ENCODE measurements at places on chromosomes 2 and 18.
A peak's percentile ranks its signal among the peaks of the same experiment; 100 is the strongest.

- DNase-seq, result no peak
These were observed 35.1 kb upstream of the MAPRE2 start for GRCh38 chr18:35005963-35006577.

DNA sequence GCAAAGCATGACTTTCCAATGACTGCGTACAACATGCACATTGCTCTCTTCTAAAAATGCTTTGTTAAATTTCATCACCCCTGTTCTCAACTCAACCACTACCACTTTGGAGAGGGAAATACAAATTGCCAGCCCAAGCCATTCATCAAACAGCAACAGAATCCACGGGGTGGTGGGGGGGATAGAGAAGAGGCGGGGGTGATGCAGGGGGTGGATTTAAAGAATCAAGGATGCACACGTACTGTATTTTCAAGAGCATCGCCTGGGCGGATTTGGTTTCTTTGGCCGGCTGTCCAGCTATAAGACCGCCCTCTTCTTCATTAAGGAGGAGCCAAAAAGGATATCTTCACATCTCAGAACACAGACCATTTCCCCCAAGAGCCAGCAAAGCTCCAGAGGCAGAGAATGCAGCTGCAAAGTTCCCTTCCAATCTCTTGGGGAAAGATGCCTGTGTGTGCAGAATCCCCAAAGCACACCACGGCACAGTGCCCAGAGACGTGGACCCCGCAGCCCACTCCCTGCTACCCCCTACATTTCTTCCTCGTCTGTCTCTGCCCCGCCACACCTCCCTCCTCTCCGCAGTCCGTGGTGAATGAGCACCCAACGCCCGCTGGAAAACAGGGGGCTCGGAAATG is 977 bp downstream of the SLC8A1 start:
- peak; percentile 68 for DNase-seq

DNA sequence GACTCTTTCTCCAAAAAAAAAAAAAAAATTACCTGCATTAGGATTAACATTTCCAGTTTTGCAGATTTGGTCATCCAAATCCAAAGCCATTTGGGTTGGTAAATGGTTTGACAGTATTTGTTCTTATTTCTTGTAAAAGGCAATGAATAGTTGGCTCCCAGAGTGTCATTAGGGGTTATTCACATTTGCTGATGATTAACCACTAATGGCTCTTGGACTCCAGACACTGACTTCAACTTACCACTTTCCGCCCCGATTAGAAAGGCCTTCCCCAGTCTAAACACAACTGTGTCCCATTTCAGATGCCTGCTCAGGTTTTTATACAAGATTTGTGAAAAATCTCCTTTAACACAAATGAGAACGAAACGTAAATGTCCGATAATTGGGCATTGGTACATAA is 9.6 kb upstream of the TGIF1 start:
- DNase-seq, result no peak

DNA sequence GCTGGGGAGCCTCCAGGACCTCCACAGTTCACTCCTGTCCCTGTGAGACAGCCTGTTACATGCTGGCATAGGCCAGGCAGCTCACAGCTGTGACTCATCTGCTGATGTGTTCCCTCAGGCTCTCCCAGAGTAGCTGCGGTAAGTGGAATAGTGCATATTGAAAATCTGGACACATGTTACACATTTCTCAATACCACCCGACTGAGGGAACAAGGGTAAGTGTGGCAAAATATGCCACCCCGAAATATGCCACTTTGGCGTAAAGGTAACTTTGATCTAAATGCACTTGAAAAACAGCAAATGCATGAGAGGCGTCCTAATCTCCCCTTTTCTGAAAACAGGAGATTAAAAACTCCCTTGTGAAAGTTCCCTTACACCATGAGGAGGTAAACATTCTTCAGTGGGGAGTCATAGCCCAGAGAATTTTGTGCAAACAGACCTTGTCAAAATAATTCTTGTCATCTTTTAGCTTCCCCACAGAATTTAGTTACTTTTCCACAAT is 557.9 kb downstream of the CCDC85A start:
- peak; percentile 7 for DNase-seq

- DNase-seq, result no peak
These were observed 749.0 kb upstream of the ZEB2 start for GRCh38 chr2:145268931-145269330.

DNA sequence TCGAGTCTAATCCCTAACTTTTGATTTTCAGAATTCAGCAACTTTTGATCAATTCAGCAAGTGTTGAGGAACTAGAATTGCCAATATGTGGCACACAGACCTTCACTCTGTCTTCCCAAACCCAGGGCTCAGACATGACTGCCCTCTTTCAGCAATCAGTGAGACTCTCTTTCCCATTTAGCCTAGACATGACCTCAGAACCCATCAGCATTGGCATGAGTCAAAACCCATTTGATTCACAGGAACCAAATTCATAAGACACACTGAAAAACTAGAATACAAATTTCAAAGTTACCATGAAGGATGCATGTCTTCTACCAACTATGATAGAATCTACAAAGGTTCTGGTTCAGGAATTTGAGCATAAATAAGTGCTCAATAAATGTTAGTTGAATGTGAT is 113.6 kb upstream of the MAP3K20 start:
- no peak for DNase-seq

DNA sequence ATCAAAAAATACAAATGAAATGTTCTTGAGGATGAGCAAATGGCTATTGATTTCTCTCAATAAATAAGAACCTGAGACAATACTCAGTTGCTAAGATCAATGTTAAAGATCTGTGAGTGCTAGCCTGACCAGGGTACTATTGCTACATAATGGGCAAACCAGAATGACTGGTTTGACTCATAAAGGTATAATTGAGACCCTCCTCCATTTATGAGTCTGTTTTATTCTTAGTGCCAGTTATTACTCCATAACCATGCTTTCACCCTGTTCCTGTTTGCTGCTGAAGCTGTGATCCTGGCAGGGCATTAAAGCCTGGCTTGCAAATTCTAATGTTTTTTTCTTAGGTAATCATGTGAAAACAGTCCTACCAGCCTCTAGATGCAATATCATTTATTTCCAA is 56.6 kb upstream of the PPM1B start:
- no peak for DNase-seq

- DNase-seq, result no peak
These were observed 11.6 kb downstream of the DSG2 start for GRCh38 chr18:31509571-31509970.

DNA sequence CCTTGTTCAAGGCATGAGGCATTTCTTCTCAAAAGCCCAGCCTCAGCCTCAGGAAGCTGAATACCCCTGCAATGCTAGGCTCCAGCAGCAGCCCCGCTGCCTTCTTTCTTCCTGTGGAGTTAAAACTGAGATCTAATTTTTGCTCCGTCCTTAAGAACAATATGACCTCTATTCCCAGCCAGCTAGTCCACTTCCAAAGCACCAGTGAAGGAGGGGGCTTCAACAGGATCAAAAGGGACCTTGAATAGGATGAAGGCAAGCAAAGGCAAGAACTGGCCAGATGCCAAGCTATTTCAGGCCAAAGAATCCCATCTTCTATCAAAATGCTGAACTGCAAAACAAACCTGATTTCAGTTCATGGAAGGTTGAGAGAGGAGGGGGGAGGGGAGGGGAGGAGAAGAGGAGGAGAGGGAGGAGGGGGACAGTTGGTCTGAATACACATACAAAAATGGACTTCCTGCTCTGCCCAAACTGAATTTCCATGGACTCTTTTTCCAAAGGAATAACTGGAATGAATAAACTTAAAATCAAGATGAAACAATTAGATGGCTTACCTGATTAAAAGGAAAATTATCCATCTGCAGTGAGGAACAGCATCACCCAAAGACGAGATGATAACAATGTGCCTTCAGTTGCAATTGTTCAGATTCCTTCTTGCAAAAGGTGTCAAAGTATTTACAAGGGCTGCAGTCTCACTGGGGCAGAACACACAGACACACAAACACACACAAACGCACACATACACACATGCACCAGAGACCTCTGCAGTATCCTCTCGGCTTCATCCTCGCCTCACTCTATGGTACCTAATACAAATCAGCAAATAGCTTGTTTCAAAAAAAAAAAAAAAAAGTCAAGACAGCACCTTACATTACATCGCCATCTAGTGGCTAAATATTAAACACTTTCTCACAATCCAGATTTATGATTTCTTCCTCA is at the start of gene SCN1A:
SCN1A (minus strand) TSS at position 804 of the 939 bp plus-strand sequence. CDS start 54,399 bp downstream, outside the sequence.
- DNase-seq, result no peak

DNA sequence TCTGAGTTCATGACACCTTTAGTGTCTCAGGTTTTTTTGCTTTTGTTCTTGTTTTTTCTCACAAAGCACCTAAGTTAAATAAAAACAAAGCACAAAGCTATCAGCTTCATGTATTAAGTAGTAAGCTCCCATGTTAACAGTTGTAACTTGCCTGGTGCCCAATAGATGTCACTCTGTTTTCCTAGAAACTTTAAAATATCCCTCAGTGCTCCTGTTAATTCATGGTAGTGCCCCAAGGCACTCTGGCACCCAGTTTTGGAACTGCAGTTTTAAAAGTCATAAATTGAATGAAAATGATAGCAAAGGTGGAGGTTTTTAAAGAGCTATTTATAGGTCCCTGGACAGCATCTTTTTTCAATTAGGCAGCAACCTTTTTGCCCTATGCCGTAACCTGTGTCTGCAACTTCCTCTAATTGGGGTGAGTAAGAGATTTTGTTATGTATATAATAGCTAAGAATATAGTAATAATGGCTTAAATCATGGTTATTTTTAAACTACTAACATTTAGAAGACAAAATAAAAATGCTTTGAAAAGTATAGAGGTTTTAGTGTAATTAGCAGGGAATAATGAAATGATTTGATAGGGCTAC is 555.0 kb upstream of the TMEFF2 start:
- no peak for DNase-seq

GRCh38 chr18:63119647-63120046 is 199.9 kb downstream of the BCL2 start:
- peak; percentile 55 for DNase-seq

DNA sequence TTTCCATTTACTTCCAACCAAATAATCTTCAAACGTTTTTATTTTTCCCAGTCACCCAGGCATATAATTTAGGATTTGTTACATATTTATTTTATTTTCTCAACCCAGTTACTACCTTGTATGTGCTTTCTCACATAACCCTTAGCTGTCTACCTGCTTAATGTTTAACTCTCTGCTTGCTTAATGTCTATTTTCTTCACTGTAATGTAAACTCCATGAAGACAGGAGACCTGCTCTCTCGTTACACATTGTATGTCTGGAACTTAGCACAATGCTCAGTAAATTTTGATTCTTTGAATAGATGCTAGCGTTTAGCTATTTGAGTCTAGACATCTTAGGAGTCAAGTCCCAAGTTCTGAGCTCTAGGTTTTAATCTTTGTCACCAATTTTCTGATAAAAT is 70.2 kb downstream of the RBBP8 start:
- DNase-seq, result no peak

DNA sequence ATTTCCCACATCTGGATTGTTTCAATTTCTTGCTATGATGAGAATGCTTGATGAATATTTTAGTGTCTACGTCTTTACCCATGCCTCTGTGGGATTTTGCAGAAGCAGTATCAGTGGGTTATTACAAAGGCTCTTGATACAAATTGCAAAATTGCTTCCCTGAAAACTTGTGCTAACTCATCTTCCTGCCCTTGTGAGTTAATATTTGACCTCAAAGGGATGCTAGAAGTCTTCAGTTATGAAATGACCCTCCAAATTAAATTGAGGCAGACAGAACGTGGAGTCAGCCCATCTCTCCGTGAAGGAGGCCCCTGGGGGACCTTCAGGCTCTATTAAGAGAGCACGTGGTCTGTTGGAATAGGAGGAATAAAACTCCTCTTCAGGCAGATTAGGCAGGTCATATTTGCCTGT is 239.2 kb upstream of the HS6ST1 start:
- no peak for DNase-seq

DNA sequence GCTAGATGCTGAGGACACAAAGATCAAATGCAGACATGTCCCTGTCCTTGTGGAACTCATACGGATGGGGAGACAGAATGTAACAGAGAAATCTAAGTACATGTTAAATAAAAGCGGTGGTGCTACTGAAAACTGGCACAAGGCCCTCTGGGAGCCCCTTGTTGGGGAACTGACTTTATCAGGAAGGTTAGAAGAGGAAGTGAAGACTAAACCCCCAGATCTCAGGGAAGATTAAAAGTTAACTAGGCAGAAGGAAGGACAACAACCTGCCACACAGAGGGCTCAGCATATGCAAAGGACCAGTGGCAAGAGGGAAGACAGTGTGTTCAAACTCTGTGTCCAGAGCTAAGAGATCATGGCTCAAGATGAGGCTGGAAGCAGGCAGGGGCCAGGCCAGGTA is 4.8 kb downstream of the CACNB4 start:
- no peak for DNase-seq

DNA sequence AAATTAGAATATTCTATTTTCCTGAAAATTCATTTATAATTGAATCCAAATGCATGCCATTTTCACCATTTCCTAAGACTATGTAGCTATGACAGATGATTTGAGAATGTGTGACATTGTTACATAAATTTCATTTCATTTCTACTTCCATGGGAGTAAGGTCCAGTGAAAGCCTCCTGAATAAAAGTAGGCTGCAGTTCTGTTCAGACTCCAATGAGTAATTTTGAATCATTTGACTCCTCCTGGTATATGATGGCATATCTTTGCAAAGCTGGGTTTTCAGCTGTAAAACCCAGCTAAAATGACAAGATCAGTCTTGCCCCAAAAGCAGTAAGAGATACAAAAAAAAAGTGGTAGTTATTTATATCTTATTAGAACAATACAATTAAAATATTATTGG is 101.0 kb upstream of the DNAJC10 start:
- no peak for DNase-seq

DNA sequence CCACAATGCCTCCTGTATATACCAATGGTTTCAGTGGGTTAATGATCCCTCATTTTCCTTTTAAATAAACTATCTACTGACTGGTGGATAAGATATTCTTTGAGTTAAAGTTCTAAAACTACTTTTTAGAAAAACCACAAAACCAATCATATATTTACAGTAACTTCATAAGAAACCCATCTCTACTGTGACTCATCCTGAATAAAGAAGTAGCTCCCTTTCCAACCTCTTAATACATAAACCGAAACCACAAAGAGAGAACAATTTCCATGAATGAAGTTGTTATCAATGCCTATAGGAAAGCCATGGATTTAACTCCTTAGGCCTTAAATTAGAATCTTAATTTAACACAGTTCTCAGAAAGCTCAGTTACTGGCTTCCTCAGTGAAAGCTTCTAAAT is 227.0 kb upstream of the SMAD7 start:
- DNase-seq, result no peak

- DNase-seq, result no peak
These were observed 205.9 kb downstream of the EIPR1 start for GRCh38 chr2:3171564-3172264.

DNA sequence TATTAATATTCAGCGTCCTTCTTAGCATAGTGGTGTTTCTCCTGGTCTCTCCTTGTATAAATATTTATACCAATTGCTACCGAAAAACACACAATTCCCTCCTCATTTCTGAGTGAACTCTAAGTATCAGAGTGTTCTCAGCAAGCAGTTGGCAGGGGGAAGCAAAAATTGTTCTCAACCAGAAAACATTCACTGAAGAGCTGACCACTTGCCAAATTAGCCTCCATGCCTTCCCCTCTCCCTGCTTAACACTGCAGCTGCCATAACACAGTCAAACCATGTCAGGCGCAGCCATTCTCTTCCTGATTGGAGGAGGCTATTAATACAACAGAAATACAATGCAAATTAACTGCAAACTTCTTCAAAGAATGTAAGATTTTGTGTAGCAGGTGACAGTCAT is 105.0 kb downstream of the COL6A3 start:
- no peak for DNase-seq

Data from hypothalamus (tissue), 51 donors.